ENCODE measurements at places on chromosomes 11 and 22.

- DNase-seq: no peak
These were observed 160.3 kb upstream of the SYT13 start for GRCh38 chr11:45446434-45446833.

GRCh38 chr11:9274499-9275258 is 9.5 kb upstream of the DENND5A start:
- DNase-seq: no peak

GRCh38 chr11:132466983-132467382 is 1065.3 kb downstream of the OPCML start:
- DNase-seq: no peak

- no peak for DNase-seq
These were observed 843.2 kb downstream of the KCNA4 start for GRCh38 chr11:29173660-29174062.

GRCh38 chr11:66479394-66480116 is 679 bp upstream of the DPP3 start:
- DNase-seq: peak; percentile 55

- DNase-seq: no peak
These were observed 48.1 kb upstream of the GRAMD1B start for GRCh38 chr11:123381817-123382554.

DNA sequence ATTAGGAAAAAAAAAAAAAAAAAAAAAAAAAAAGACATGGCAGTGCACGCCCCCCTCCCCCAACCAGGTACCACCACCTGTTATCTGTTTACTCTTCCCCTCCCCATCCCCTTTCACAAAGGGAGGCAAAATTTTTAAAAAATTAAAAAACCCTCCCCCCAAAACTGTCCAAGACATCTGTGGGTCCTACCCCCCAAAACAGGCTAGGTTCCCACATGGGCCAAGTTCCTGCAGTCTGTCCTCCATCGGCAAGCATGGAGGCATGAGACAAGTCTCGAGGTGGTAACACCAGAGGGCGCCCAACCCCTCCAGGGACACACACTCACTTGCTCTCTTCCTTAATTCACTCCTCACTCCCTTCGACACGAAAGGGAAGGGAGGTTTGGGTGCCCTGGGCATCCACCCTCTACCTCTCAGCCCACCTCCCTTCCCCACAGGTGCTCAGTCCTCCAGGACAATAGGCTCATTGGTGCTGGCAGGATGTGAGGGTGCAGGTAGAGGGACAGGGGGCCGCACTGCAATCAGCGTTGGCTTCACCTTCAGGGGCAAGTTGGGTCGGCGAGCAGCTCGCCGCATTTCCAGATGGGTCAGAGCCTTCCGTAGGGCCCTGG is 2.2 kb upstream of the TUT1 start:
- DNase-seq: peak; percentile 73

GRCh38 chr11:112734207-112734606 is 227.0 kb upstream of the NCAM1 start:
- DNase-seq: peak; percentile 76

DNA sequence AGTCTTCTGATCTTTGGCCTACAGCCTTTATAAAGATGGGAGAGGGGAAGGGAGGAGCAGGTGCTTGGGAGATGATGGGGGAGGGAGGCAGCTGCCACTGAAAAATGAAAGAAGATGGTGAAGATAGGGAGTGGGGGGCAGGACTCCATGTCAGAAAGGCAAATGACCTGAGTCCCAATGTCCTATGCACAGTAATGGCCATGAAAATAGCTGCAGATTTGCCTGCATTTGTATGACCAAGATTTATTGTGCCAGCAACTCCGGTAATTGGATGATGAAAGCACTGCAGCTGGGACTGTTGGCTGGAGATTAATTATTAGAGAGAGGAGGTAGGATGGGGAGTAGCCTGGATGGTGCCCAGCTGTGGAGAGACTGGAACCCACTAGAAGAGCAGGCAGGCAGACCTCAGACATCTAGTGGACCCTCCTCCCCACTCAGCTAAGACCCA is 36.1 kb downstream of the NEU3 start:
- no peak for DNase-seq

DNA sequence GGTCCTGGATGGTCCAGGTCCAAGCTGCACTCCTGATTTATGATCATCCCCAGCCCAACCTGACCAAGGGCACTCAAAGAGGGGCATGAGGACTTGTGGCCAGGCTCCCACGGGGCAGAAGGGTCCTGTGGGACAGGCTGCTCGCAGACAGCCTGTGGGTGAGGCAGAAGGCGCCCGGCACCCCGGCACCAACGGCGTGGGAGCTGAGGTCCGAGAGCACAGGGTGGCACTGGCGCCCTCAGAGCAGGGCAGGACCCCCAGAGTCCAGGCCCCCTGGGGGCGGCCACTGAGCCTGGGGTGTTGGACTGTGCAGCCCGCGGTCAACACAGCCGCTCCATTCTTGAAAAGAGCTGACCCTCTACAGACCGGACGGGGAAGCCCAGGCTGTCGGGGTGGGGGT is 3.3 kb downstream of the IL17REL start:
- DNase-seq: peak; percentile 7

DNA sequence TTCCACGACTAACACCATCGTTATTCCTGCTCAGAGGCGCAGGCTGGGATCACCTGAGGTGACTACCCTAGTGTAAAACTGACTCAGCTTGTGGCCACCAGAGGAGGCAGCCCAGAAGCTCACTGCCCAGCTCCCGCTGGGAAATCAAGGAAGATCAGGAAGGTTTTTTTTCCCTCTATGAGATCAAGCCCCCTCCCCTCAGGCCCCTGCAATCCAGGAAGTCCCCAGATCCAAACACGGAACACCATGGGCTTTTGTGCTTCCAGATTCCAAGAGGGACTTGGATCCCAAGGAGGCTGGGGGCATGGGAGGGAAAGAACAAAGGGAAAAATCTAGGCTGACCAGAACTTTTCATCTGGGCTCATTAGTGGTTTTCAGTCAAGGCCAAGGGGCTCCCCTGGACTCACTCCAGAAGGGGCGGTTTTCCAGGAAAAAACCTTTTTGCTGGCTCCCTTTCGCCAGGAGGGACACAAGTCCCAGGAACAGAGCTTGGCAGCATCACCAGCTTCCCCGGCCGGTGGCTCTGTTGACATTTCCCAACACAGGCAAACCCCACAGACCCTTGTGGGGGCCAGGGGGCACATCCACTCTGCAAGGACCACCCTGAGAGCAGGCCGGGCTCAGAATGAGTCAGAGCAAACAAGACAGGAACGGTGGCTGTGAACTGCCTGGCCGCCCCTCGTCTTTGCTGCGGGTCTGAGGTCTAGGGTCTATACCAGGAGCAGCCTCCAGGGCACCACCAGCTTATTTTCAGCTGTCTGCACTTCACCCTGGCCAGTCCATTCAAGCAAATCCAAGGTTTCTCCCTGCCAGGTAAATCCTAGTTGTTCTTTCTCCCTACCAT is 36.8 kb downstream of the MYH9 start:
- DNase-seq: peak; percentile 47

- no peak for DNase-seq
These were observed 53.3 kb downstream of the PPFIA1 start for GRCh38 chr11:70323806-70324205.

- DNase-seq: peak; percentile 46
These were observed 125.2 kb downstream of the MICAL2 start for GRCh38 chr11:12235553-12235946.

DNA sequence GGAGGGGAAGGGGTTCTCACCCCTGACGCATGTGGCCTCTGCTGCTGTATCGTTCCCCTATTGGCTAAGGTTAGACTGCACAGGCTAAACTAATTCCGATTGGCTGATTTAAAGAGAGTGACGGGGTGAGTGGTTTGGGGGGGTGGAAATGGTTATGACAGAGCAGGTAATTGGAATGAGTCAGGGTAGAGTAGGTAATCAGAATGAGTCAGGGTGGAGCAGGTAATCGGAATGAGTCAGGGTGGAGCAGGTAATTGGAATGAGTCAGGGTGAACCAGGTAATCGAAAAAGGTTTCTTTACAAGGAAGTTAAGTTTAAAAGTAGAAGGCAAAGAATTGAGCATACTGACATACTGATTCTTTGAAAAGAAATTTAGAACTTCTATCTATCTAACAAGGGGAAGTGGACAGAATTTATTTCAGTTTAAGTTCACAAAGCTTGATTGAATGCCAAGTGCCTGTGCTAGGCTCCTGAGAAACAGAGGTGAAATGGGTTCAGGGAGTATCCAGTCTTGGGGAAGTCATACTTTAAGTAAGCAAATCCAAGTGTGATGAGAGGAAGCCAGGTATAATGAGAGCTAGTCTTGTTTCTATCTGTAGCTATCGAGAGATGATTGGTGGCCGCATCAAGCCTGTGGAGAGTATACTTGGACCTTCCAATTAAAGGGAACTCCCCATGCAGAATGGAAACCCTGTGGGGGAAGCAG is 58.0 kb downstream of the C11orf91 start:
- no peak for DNase-seq

- DNase-seq: no peak
These were observed 27.1 kb downstream of the TSKU start for GRCh38 chr11:76810151-76810853.

- no peak for DNase-seq
These were observed 8.3 kb downstream of the SSH3 start for GRCh38 chr11:67311556-67312082.

DNA sequence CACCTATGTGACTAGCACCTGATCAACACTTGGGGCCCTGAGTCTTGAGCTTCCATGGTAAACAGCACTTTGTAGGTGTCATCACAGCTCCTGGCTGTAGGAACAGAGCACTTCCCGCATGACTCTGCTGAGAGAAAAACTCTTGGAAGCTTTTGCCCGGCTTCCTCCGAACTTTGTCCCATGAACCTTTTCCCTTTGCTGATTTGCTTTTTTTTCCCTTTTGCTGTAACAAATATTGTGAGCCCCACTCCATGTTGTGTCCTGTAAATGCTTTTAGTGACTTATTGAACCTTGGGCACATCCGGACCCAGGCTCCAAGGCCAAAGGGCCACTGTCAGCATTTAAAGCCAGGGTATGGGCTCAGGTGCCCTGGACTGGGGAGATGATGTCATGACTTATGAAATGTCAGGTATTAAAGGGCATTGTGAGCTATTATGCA is 391.1 kb downstream of the TENM4 start:
- DNase-seq: peak; percentile 40

DNA sequence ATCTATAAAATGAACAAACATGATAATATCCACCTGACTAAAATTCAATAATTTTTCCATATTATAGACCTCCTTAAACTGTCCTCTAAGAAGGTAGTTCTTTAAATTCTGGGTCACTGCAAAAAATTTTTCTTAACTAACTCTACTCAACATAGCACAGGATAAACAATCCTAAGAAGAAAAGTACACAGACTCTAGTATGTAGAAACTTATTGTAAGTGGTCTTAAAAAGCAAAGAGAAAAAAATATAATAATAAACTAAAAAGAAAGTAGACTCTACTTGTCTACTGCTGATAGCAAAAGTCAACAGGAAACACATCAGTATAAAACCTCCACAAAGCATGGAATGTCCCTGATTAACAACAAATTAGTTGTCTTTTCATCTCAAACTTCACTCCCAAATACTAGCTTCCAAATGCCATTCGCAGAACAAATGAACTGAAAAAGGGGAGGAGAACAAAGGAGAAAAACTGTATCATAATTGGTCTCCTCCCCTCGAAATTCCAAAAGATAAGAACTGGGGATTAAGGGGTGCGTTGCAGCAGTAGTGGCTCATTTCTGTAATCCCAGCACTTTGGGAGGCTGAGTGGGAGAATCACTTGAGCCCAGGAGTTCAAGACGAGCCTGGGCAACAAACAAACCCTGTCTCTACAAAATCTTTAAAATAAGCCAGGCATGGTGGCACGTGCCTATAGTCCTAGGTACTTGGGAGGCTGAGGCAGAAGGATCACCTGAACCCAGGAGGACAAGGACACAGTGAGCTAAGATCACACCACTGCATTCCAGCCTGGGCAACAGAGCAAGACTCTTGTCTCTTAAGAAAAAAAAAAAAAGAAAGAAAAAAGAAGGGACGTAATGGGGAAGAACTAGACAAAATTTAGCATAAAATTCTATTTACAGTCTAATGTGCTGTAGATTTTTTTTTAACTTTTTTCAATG is 6.5 kb downstream of the FCHSD2 start:
- DNase-seq: no peak

- DNase-seq: no peak
These were observed 294.4 kb downstream of the MN1 start for GRCh38 chr22:27507111-27507611.

DNA sequence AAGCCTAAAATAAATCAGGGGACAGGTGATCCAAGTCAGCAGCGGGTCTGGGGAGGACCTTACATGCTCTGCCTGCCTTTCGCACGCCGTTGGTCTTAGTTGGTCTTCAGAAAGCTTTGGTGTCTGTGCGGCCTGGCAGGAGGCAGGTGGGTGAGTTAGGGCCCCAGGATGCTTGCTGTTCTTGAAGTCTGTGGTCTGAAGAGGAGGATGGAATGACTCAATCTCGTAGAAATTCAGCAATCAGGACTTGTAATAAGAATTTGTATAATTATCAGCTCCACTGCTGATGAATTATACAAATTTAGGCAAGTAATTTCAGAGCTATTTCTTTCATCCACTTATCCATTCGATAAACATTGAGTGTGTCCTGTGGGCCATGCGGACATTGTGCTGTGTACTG is 138.5 kb downstream of the FEZ1 start:
- DNase-seq: no peak

DNA sequence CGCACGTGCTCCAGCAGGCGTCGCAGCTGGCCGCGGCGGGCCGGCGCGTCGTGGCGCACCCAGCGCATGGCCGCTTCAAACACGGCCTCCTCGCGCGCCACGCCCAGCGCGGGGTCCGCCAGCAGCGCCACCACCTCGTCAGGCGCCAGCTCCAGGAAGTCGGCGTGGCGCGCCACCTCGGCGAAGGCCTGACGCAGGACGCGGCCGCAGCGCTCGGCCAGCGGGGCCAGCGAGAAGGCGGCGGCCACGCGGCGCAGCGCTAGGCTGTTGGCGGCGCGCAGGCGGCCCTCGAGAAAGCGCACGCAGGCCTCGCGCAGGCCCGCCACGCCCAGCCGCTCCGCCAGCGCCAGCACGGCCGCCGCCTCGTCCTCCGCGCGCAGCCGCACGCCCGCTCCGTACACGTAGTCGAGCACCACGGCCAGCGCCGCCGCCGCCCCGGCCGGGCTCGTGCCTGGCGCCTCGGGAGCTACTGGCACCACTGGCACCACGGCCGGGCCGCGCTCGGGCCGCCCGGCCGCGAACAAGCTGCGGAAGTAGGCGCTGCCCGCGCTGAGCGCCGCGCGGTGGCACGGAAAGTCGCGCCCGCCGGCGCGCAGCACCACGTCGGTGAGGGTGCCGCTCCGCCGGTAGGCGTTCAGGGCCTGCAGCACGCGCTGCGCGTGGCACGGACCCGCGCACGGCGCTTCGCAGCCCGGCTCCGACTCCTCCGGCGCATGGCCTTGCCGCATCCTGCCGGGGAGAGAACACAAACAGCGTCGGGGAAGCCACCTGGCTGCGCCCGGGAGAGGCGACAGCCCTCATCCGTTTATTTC is 2.9 kb downstream of the KLHL35 start:
- peak; percentile 84 for DNase-seq
